ENCODE measurements at places on chromosomes 16 and 17.

DNA sequence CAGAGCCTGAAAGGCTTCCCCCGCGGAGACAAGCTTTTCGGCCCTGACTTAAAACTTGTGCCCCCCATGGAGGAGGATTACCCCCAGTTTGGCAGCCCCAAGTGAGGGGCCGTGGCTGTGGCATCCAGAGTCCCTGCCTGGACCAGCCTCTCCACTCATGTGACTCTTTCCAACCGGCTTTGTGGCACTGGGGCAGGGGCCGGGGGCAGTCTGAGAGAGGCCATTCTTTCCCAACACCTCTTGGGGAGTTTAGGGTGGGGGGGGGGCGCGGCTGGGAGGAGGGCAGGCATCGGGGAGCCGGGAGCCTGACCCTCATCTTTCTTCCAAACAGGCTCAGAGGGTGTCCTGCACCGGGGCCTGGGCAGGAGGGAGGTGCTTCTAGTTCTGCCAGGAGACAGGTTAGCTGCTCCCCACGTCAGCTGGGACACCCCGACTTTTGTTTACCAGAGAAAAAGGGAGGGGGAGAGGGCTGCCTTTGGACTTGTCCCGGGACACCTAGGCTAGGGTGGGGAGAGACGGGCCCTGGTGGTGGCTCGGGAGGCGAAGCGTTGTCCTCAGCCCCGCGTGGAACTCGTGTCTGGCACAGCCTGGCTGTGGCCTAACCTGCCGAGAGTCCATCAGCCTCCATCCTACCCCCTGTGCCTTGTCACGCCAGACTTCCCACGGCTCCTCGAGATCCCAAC lies 7.3 kb upstream of the SERPINF1 start:
- H3K4me1 ChIP-seq = peaks cover 15% of the 10 kb centered on the region
- H3K27me3 ChIP-seq = no peaks in the 10 kb centered on the region
- H3K4me3 ChIP-seq = no peak overlapping the region
- no peaks in the 10 kb centered on the region for H3K36me3 ChIP-seq
- no peak overlapping the region for H3K27ac ChIP-seq
- no peak for DNase-seq

GRCh38 chr16:2896480-2897010 lies 13.5 kb downstream of the FLYWCH2 start:
- no peaks in the 10 kb centered on the region for H3K36me3 ChIP-seq
- H3K4me1 ChIP-seq = peaks cover 31% of the 10 kb centered on the region
- H3K27ac ChIP-seq = no peak overlapping the region
- no peak for DNase-seq
- no peak overlapping the region for H3K4me3 ChIP-seq
- no peaks in the 10 kb centered on the region for H3K27me3 ChIP-seq

GRCh38 chr16:56909527-56909979 lies 22.4 kb upstream of the HERPUD1 start:
- H3K27me3 ChIP-seq = no peaks in the 10 kb centered on the region
- peaks cover 40% of the 10 kb centered on the region for H3K4me1 ChIP-seq
- no peak overlapping the region for H3K4me3 ChIP-seq
- no peak for DNase-seq

DNA sequence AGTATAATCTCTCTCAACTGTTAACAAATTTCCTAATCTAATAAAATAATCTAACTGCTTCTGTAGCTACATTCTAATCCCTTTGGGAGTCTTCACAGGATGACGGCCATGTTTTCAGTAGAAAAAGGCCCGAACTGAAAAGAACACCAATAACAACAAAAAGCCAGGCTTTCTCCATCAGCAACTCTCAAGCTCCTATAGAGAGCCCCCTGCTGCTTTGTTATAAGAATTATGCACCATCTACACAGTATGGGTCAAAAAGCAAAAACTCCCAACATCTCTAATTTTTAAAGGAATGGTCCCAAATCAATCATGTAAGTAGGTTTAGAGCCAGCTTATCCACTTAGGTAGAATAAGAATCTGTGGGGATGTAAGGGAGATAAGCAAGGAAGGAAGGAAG lies 163.6 kb upstream of the C17orf78 start:
- no peaks in the 10 kb centered on the region for H3K4me1 ChIP-seq
- no peak for DNase-seq

DNA sequence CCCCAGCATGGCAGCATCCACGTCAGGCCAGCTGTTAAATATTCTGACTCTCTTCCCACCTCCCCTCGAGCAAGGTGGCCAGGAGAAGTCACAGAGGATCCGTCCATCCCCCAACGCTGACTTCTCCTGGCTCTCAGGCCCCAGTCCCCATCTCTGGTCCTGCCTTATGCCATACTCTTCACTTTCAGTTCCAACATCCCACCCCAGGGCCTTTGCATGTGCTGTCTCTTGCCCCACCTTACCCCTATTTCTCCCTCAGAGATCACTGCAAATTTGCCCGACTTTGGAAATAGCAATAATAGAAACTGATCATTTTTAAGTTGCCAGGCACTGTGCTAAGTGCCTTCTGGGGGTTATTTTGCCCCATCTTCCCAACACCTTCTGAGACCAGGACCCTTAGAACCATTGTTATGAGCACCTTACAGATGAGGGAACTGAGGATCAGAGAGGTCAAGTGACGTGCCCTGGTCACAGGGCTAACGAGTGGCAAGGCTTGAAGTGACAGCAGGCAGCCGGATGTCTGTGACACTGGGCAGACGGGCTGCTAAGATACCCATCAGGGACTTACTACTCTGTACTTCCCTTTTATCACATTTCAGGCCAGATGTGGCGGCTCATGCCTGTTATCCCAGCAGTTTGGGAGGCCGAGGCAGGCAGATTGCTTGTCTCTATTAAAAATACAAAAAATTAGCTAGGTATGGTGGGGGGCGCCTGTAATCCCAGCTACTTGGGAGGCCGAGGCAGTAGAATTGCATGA lies 17.7 kb downstream of the HID1 start:
- no peaks in the 10 kb centered on the region for H3K36me3 ChIP-seq
- H3K4me3 ChIP-seq = no peak overlapping the region
- no peaks in the 10 kb centered on the region for H3K27me3 ChIP-seq
- no peak for DNase-seq

- peaks cover 9% of the 10 kb centered on the region for H3K4me1 ChIP-seq
- peak; percentile 89 for DNase-seq
These were observed 15.7 kb downstream of the C16orf74 start for GRCh38 chr16:85735225-85735635.

- H3K27ac ChIP-seq = peak overlapping the region; percentile 99
- DNase-seq = peak; percentile 94
- H3K36me3 ChIP-seq = peaks cover 5% of the 10 kb centered on the region
These were observed 977 bp upstream of the ZNF778 start for GRCh38 chr16:89216315-89217137.

DNA sequence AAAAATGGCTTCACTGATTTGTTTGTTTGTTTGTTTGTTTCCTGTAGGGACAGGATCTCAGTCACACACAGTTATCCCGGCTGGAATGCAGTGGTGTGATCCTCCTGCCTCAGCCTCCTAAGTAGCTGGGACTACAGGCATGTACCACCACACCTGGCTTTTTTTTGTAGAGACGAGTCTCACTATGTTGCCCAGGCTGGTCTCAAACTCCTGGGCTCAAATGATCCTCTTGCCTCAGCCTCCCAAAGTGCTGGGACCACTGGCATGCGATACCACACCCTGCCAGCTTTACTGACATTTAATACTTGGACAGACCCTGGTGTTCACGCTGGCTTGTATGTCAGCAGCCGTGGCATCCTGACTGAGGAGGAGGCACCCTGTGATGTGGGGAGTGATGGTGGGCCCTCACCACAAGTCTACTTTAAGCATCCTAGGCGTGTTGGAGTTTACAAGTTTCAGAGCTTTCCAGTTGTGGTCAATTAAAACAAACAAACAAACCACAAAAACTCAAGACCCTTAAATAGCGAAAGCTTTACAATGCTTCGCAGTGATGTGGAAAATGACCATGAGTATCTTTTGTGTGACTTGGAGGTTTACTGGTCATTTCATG lies 5.1 kb downstream of the ABCA3 start:
- H3K4me3 ChIP-seq = no peak overlapping the region
- H3K36me3 ChIP-seq = no peaks in the 10 kb centered on the region
- H3K27ac ChIP-seq = no peak overlapping the region
- H3K27me3 ChIP-seq = peaks cover 2% of the 10 kb centered on the region
- no peak for DNase-seq

DNA sequence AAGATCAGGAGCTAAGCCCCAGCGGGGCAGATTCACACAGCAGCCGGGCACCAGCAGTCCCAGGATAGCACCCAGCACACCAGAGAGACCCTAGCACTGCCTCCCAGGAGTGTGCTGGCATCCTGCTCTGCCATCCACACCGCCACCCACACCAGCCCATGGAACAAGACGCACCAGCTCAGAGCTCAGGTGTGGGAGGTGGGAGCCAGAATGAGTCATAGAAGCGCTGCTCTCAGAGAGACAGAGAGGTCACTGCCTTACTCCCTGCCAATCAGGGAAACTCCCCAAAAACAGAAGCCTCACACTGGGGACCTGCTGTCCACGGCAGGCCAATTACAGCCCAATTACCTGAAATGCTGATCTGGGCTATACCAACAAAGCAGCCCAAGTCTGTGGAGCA lies 64.9 kb downstream of the CDYL2 start:
- no peaks in the 10 kb centered on the region for H3K27me3 ChIP-seq
- no peak overlapping the region for H3K4me3 ChIP-seq
- no peak overlapping the region for H3K27ac ChIP-seq
- H3K36me3 ChIP-seq = peaks cover 20% of the 10 kb centered on the region
- H3K4me1 ChIP-seq = no peaks in the 10 kb centered on the region
- DNase-seq = no peak

DNA sequence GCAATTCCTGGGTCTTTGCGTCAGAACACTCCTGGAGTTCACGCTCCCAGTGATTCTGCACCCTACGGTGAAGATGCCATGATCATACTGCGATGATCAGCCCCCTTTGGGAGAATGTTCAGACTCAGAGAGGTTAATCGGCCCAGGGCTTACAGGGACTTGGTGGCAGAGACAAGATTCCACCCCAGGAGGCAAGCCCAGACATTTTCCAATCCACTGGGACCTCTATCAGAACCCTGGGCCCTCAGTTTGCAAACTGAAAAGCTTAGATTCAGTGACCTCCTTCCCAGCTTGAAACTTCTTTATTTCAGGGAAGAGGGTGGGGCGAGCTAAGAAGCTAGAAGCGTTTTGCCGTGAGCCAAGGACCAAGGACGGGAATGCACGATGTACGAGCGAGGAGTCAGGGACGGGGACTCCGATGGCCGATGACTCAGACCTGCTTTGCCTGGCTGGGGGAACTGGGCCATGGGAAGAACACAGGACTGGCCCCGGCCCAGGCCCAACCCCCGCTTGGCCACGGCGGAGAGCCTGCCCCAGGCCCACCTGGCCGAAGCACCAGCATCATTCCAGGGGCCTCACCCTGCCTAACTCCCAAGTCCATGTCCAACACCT lies 34.7 kb downstream of the SOCS3 start:
- peak overlapping the region; percentile 73 for H3K27ac ChIP-seq
- H3K4me1 ChIP-seq = peaks cover 49% of the 10 kb centered on the region

DNA sequence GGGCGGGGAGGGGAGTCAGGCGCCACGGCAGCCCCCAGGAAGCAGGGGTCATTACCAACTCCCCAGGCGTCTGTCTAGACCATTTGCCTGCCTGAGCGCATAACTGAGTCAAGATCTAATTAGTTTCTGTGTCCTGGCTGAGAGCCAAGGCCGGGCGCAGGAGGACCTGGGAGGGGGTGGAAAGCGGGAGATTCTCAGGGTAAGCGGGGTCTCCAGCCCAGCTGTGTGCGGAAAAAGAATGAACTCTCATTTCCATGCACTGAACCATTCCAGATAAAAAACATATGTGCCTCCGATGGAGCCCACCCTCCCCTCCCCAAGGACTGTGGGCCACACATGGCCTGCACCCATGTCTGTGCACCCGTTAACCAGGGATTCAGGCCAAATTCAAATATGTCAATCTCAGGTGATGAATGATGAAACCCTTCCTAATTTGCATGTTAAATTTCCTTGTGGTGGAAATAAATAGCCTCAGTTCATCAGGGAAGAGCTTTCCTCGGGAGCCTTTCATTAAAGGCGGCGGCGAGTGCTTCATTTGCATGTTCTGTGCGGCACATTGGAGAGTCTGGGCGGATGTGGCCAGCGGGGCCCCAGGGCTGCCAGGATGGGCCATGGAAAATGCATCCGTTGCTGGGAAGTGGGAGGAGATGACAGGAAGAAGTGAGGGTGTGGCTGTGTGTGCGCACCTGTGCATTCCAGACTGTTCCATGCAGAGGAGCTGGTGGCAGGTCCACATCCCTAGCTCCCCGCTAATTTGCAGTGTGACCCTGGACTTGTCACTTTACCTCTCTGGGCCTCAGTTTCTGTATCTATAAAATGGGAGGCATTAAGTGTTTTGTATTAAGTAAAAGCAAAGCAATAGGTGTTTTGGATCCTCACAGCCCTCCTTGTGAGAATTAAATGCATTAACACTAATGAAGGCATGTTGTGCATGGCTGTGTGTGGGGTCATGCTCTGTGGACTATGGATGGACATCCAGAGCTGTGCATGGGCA lies 151.1 kb downstream of the SDK2 start:
- peaks cover 8% of the 10 kb centered on the region for H3K4me1 ChIP-seq
- H3K4me3 ChIP-seq = no peak overlapping the region
- no peaks in the 10 kb centered on the region for H3K27me3 ChIP-seq
- no peaks in the 10 kb centered on the region for H3K36me3 ChIP-seq

- DNase-seq = no peak
- H3K27me3 ChIP-seq = no peaks in the 10 kb centered on the region
- no peaks in the 10 kb centered on the region for H3K36me3 ChIP-seq
- no peak overlapping the region for H3K4me3 ChIP-seq
- no peaks in the 10 kb centered on the region for H3K4me1 ChIP-seq
These were observed 606.3 kb downstream of the KCNJ2 start for GRCh38 chr17:70775679-70776078.

DNA sequence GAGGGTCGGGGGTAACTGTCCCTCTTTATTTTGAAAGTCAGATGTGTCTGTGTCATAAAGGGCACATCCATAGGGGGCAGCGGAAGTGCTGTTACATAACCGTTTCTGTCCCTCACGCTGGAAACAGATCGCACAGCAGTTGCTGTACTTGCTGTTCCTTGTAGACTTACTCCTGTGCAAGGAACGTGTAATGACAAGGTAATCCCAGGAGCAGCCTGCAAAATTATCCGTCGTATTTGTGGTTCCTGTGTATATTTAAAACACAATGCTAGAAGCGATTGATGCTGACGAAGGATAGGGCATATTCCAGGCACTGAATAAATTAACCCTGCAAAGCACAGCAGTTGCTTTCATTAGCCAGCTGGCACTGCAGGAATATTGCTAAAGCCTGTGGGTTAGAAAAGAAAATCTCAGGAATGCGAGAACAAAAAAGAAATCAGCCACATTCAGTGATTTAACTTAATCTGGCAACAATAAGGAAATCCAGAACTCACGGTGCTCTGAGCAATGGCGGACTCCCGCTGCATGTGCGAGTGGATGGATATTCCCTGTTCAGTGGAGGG lies 76.2 kb downstream of the SPECC1 start:
- no peak overlapping the region for H3K4me3 ChIP-seq
- no peaks in the 10 kb centered on the region for H3K4me1 ChIP-seq
- DNase-seq = no peak
- H3K27ac ChIP-seq = no peak overlapping the region
- H3K36me3 ChIP-seq = no peaks in the 10 kb centered on the region

GRCh38 chr17:33652731-33653398 lies 359.8 kb upstream of the ASIC2 start:
- no peak overlapping the region for H3K4me3 ChIP-seq
- no peaks in the 10 kb centered on the region for H3K4me1 ChIP-seq
- H3K27me3 ChIP-seq = no peaks in the 10 kb centered on the region
- DNase-seq = no peak
- H3K36me3 ChIP-seq = no peaks in the 10 kb centered on the region

GRCh38 chr16:65342231-65342866 lies 220.5 kb upstream of the CDH11 start:
- no peak overlapping the region for H3K4me3 ChIP-seq
- no peak overlapping the region for H3K27ac ChIP-seq
- no peaks in the 10 kb centered on the region for H3K36me3 ChIP-seq
- H3K4me1 ChIP-seq = no peaks in the 10 kb centered on the region
- no peaks in the 10 kb centered on the region for H3K27me3 ChIP-seq

All from spleen (tissue), 13 donors.